ENCODE measurements at places on chromosomes 2 and 18.

- no peak for DNase-seq
Measured at GRCh38 chr18:34651586-34652369, 58.3 kb upstream of the DTNA start.

DNA sequence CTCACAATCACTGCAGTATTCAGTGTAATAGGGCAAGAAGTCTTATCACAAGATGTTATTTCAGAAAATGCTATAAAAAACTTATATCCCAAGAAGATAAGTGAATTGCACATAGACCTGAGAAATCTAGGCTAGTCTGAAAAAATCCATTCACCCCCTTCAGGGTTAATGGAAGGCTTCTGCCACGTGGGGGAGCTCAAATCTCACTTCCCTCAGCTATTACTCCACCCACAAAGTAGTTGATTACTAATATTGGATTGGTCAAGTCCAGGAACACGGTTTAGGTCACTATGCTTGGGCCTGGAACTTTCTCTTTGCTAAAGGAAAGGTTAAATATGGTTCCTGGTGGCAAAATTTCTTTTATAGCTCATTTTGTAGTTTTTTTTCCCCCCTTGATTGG is 51.2 kb upstream of the ADAM23 start:
- peak; percentile 55 for DNase-seq

GRCh38 chr18:58101291-58101794 is 57.3 kb downstream of the NEDD4L start:
- peak; percentile 98 for DNase-seq

GRCh38 chr2:128234613-128235012 is 84.1 kb downstream of the HS6ST1 start:
- no peak for DNase-seq

GRCh38 chr2:64950226-64951160 is 38.7 kb upstream of the SLC1A4 start:
- peak; percentile 24 for DNase-seq

GRCh38 chr18:36058674-36059073 is 8.7 kb downstream of the RPRD1A start:
- no peak for DNase-seq

- no peak for DNase-seq
Measured at GRCh38 chr2:68747900-68748299, 13.3 kb downstream of the ARHGAP25 start.

GRCh38 chr18:53701697-53702096 is 522.8 kb downstream of the MBD2 start:
- DNase-seq: peak; percentile 2

- DNase-seq: no peak
Measured at GRCh38 chr18:48031641-48032040, 101.2 kb upstream of the SMAD2 start.

GRCh38 chr2:136057802-136058140 is 60.2 kb downstream of the CXCR4 start:
- DNase-seq: no peak

DNA sequence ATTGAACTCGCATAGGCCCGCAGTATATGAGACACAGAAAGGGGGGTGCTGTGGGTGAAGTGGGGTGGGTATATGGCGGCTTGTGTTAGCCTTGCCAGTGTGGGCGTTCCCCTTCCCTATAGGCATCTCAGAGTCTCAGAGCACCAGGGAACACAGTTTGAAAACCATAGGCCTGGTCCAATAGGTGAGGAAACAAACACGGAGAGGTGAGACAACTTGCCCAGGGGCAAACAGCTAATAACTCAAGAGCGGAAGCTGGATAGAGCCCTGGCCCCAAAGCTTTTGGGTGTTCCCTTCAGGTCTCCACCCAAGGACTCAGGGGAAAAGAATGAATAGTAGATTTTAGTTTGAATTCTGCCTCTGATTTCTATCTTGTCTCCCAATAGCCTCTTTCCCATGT is 7.9 kb downstream of the LIPG start:
- no peak for DNase-seq

DNA sequence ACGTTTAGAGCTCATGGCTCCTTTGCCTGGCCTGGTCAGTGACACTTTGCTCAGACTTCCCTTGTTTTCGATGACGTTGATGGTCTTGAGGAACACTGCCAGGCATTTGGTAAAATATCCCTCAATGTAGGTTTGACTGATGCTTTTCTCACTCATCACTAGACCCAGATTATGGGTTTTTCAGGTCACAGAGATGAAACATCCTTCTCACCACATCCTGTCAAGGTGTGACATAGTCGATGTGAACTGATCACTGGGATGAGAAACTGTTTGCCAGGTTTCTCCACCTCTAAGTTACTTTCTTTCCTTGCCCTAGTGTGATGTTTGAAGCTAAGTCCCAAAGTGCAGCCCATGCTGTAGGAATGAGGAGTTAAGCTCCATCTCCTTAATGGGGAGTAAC is 81.5 kb downstream of the AFF3 start:
- DNase-seq: no peak

DNA sequence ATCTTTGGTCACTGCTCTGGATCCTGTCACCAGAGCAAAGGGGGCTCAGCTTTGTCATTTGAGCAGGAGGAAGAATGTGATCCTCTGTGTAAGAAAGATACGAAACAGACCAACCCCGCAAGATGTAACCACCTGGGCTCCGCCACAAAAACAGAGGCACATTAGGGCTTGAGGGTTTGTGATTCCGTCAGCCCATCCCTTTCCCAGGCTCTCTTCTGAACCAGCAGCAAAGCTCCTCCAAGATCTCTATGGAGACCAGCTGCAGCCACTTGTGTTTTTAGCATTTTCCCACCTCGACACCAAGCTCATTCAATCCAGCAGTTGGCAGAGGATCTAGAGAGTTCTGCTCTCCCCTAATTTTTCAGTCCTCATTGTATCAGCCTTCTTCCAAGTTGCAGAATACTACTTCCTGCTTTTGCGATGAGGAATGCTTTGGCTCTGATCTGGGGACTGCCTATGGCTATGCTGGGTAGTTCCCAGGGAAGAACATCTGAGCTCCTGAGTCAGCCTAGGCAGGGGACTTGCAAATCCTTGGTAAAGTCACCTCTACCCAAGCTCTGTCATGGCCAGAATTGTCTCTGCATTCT is 139.6 kb upstream of the RAB12 start:
- no peak for DNase-seq

DNA sequence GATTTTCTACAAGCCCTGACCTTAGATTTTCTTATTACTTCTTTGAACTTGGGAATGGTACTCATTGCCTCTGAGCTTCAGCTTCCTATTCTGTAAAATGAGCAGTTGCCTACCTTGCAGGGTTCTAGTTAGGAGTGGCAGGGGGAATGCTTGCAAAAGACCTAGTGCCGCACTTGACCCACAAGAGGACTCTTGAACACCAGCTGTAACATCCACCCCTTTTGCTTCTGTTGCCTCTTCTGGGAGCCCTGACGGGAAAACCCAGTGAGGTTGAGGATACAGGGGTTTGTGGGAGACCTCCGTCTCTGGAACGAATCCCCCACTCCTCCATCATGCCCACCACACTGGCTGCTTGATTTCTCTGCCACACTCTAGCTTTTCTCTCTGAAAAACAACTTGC is 27.1 kb upstream of the LBH start:
- DNase-seq: no peak

GRCh38 chr18:11064106-11064505 is 85.3 kb downstream of the PIEZO2 start:
- no peak for DNase-seq

GRCh38 chr2:157722580-157723234 is 94.0 kb upstream of the ACVR1C start:
- no peak for DNase-seq

DNA sequence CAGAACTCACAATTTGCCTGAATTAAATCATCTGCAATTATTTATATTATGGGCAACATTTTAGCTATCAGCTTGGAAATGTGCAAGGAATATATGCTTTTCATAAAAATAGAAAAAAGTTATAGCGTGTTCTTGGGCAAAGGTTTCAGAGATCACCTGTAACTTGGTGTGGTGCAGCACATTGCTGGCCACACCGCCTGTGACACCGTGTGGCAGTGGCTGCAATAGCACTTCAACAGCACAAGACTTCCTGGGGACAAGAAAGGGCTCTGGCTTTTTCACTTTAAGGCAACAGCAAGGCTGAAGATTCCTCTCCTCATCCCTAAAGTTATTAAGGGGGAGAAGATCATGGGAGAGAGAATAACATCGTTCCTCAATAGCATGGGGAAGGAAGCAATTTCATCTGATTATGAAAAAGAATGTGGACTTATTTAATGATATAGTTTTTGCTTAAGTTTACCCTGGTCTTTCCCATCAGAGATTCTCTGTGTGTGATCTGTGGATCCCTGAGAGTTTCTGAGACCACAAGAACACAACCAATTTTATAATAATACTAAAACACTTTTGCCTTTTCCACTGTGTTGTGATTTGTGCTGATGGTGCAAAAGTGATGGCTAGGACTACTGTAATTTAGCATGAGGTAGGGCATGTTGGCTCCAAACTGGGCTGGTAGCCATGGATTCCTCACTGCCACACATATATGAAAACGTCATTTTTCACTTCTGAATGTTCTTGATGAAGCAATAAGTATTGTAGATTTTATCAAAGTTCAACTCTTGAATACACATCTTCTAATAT is 15.0 kb upstream of the SERPINB3 start:
- peak; percentile 13 for DNase-seq

DNA sequence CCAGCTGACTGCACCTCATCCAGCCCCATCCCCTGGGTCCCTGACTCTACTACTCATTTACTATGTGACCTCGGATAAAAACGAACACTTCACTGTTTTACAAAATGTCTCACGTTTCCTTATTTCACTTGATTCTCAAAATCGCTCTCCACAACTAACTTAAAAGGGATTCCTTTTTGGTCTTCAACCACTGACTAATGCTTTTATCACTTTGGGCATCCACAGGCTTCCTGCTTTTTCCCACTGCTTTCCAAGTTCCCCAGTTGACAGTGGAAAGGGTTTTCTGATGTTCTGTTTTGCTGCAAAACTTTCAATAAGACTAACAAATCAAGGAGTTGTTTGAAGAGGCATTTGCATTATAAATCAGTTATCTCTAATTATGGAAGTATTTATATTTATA is 24.1 kb downstream of the EIF2AK3 start:
- no peak for DNase-seq

- DNase-seq: no peak
Measured at GRCh38 chr18:41504316-41504715, 450.7 kb upstream of the PIK3C3 start.

DNA sequence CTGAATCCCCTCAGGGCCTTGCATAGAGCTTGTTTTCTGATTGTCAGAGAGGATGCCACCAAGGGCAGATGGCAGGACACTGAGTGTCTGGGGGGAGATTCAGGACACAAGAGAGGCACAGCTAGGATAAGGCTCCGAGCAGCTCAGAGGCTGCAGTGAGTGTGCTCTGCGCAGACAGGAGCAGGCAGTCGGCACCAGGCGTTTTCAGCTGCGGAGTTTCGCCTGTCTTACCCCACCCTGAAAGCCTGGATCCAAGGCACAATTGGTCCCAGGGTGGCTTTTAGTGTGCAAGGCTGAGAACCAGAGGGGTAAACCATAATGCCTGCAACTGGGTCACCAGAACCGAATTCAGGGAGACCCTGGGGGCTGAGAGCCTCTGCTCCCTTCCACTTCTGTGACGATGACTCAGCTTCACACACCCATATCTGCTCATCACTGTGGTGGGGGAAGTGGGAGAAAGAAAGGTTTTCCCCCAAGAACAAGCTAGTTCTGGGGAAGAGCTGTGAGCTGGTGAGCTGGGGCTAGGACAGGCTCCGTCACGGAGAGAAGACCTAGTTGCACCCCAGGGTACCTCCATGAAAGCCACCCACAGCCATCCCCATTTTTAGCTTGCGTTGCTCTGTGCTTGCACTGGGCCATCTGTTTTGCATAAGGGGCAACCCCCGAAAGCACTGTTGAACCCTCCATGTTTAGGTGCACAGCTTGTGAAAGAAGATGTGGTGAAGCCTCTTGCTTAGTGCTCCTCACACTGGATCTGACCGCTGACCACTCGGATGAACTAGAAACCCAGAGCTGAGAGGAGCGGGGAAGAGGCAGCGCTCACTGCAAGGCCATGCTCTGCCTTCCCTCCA is 173.7 kb downstream of the CELF4 start:
- no peak for DNase-seq

DNA sequence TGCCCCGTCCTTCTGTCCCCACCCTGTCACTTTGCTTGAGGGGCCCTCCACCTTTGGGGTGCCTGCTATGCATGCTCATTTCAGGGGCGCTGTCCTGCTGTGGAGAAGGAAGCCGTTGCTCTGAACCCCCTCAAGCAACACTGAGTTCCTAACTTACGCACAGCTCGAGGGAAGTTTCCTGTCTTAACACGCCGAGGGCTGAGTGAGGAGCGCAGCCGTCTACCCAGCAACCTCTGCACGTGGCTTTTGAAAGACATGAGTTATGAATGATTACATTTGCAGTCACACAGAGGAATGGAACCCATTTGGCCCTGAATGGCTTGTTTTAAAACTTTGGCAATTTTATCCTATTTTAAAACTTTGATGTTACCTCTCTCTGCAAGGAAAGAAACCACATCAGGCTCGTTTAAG is 14.0 kb downstream of the RAMP1 start:
- no peak for DNase-seq

- no peak for DNase-seq
Measured at GRCh38 chr2:177816766-177817165, 255.8 kb downstream of the PDE11A start.

- DNase-seq: no peak
Measured at GRCh38 chr2:33482518-33482917, 6.1 kb downstream of the RASGRP3 start.

Data from NCI-H526 (cell line).